ENCODE measurements at places on chromosomes 7 and 10. TPM values are rescaled to one million over a fixed set of nuclear protein-coding genes. Genes with fewer than 3 reads are reported as not detected.

MNX1 gene
- not detected for total RNA-seq

CRHR2 gene
- total RNA-seq, result 1.1 TPM

SPDYE2B gene
- not detected for total RNA-seq

SLC18A2 gene
- total RNA-seq, result 1.2 TPM

RP9 gene
- 11.6 TPM for total RNA-seq

SFTPA1 gene
- total RNA-seq, result 6.3 TPM

TMEM229A gene
- total RNA-seq, result 0.27 TPM

TRIL gene
- 9.7 TPM for total RNA-seq

DYDC1 gene
- not detected for total RNA-seq

HSPA12A gene
- 139 TPM for total RNA-seq

ATG9B gene
- total RNA-seq, result 0.67 TPM

STEAP4 gene
- total RNA-seq, result 189 TPM

BUD23 gene
- total RNA-seq, result 47.4 TPM

Measured in sciatic nerve (tissue), 2 donors.